ENCODE measurements at places on chromosomes 12 and 14.

- no peak for DNase-seq
These were observed 396.4 kb downstream of the ZFP36L1 start for GRCh38 chr14:68396461-68396860.

GRCh38 chr12:94596596-94596995 lies 53.8 kb downstream of the TMCC3 start:
- no peak for DNase-seq

DNA sequence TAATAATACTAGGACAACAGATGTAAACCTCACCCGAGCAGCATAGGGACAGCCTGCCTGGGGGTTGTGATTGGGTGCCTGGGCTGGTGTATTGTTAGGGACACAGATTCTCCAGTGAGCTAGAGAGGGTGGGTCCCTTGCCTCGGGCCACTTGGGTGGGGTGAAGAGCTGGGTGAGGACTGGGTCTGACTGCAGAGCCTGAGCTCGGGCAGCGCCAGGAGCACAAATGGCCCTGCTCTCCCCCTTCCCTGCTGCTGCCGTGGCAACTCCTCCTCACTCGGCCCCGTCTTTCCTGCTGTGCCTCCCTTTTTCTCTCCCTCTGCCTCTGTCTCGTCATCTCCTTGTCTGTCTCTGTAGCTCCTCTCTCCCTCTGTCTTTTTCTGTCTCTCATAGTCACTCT lies 115.4 kb downstream of the GLT1D1 start:
- DNase-seq, result no peak

DNA sequence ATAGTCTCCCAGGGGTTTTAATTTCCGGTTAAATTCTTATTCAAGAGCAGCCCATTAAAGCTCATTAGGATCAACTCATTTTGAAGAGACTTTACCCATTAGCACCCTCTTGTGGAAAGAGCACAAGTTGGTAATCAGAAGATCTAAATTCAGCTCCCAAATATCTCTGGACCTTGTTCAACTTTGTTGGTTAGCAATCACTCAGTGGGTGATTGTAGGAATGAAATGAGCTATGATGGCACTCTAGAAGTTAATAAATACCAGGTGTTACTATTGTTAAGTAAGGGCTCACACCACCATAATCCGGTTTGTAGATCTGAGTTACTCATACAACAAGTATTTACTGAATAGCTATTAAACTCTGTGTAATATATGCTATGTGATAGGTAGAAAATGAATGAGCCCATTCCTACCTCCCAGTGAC lies 42.9 kb downstream of the TRIP11 start:
- no peak for DNase-seq

DNA sequence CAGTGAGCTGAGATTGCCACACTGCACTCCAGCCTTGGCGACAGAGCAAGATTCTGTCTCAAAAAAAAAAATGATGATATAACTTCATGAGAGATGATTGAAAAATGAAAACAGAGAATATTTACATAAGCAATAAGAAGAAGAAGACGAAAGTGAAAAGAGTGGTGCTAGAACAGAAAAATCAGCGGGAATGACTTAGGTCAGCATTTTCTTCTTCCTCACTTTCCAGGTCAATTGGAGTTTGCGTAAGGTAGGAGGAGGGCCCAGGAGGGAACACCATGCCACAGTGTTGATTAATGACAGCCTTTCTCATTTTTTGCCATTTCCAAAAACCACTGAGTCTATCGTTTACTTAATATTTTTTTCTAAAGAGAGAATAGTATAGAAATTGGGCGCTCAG lies 200.0 kb downstream of the SLC15A4 start:
- no peak for DNase-seq

DNA sequence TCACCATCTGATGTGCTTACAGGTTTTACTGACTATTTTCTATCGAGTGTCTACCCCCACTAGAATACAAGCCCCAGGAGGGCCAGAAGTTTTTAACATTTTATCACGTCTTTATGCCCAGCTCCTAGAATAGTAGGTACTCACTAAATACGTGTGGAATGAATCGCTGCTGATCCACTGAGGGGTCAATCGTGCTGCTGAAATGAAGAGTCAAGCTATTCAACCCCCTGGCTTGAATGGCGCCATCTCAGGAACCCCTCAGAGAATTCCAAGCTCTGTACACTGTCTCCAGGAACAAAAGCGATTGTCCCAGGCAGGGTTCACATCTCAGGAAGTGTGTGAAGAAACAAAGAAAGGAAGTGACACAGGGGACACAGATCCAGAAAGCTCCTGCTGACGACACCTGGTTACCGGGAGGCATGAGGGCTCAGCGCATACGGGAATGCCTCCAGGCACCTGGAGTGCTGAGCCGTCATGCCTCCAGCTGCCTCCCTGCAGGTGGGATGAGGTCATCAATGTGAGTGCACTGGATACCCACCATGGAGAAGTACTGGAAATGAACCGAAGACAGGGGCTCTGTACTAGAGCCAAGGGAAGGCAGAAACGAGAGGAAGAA lies 45.6 kb downstream of the PITPNM2 start:
- no peak for DNase-seq

GRCh38 chr14:100007254-100007653 lies 58.0 kb upstream of the EVL start:
- peak; percentile 15 for DNase-seq

- peak; percentile 39 for DNase-seq
These were observed 14.4 kb downstream of the FGD6 start for GRCh38 chr12:95202691-95203486.

GRCh38 chr12:113698510-113698858 lies 226.8 kb upstream of the LHX5 start:
- DNase-seq, result no peak

DNA sequence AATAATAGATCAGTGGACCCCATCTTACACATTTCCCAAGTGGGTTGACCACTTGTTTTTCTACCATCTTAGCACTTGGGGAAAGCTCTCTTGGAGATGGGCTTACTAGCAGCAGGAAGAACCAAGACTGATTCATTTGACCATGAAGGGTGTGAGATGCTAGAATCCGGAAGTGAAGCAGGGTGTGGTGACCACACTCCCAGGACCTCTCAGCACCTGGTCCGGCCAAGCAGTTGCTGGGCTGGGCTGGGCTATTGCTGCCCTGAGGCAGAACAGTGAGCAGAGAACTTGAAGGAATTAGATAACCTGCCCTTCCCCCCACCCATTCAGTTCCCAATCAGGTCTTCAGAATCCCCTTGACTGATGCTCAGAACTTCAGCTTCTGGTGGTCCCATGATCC lies 24.4 kb downstream of the ADCY6 start:
- no peak for DNase-seq

GRCh38 chr14:68674538-68675232 lies 118.2 kb downstream of the ZFP36L1 start:
- DNase-seq, result no peak

GRCh38 chr12:53944907-53945847 lies 6.5 kb downstream of the HOXC13 start:
- DNase-seq, result no peak

- DNase-seq, result no peak
These were observed 22.0 kb upstream of the ULK1 start for GRCh38 chr12:131872154-131873051.

DNA sequence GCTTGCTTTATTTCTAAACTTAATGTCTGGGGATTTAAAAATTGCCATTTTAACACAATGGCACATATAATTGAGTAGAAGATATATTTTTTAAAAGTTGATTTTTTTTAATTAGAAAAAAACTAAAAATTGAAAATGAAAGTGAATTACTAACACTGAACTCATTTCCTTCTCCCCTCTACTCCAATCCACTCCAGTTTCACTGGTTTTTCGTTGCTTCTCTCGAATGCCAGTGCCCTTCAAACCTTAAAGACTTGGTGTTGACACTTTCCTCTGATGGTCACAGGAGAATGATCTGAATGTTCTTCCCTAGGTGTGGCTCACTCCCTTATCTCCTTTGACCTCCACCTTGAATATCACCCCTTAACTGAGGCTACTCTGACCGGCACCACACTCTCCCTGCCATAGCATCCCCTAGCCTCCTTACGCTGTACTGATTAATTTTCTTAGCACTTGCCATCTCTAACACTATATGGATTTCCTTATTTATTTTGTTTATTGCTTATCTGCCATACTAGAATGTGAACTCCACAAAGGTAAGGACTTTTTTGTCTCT lies 107.1 kb downstream of the LIN7A start:
- no peak for DNase-seq

- no peak for DNase-seq
These were observed 4.5 kb upstream of the HOXC4 start for GRCh38 chr12:54049108-54049507.

GRCh38 chr14:63833728-63834127 lies 19.1 kb upstream of the SYNE2 start:
- no peak for DNase-seq

GRCh38 chr12:65596514-65597091 lies 227.7 kb upstream of the HMGA2 start:
- no peak for DNase-seq

- DNase-seq, result no peak
These were observed 858 bp downstream of the SLC35F4 start for GRCh38 chr14:57865066-57865402.

DNA sequence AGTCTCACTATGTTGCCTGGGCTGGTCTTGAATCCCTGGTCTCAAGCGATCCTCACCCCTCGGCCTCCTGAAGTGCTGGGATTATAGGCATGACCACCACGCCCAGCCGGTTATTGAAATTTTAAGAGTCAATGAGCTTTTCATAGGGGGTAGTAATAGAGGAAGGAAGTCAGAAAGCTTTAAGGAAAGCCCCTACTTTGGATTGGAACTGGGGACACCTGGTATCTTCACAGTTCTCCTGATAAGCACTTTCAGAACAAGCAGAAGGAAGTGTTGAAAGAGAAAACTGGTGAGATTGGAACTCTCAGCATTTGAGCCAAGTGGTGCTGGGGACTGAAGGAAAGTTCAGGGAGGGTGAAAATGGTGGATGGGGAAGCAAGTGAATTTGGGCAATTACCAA lies 5.1 kb downstream of the SLC4A8 start:
- no peak for DNase-seq

- no peak for DNase-seq
These were observed 21.0 kb upstream of the SERPINA4 start for GRCh38 chr14:94540031-94540794.

- DNase-seq, result no peak
These were observed 268 bp downstream of the NDUFB1 start for GRCh38 chr14:92121207-92121669.

DNA sequence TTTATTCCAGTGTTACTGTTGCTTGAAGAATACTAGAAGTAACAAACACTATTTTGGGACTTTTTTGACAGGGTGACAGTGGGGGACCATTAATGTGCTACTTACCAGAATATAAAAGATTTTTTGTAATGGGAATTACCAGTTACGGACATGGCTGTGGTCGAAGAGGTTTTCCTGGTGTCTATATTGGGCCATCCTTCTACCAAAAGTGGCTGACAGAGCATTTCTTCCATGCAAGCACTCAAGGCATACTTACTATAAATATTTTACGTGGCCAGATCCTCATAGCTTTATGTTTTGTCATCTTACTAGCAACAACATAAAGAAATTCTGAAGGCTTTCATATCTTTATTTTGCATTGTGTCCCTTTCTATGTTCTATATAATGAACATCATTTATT lies 44.5 kb downstream of the TMPRSS12 start:
- no peak for DNase-seq

- no peak for DNase-seq
These were observed 29.0 kb downstream of the SLC2A3 start for GRCh38 chr12:7907009-7907408.

DNA sequence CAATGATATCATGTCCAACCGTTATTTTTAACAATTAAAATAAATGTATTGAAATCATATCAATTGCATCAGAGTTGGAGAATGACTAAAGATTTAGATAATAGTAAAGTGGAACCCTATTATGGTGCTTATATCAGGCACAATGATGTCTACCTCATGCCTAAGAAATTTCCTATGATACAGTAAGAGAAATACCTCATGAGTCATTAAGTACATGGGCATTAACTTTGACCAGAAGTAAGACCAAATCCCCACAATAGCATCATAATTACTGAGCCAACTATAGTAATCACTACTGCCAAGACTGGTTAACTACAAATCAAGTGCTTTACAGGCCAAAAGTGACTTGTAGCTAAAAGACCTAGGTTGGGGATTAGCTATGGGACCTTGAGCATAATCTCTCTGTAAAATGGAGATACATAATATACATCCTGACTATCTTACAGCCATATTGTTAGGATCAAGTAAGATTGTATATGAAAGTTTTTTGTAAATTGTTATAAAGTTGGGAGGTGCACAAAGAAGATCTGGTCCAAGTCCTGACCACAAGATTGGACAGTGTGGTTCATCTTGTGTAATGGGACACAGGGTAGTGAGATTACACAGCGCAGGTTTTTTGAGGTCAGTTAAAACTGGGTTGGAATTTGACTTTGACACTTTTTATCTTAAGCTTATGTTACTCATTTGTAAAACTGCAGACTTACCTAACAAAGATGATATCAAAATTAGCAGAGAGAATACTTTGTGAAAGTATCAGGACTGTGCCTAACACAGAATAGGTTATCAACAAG lies 60.5 kb downstream of the ERGIC2 start:
- DNase-seq, result no peak

DNA sequence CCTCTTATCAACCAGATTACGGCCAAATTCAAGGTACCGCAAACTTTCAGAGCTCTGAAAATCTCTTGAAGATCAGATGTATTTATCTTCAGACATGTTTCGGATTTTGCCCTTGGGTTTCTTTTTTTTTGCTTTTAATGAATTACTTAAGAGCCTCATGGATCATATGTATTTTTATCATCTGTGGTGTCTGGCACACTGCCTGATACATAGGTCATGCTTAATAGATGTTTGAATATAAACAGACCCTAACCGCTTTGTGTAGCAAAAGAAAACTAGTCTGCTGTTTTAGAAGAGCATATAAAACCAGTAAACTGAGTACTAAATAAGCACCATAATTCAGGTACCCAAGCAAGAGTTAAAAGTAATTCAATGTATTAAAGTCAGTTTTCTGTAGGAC lies 20.1 kb upstream of the TBK1 start:
- DNase-seq, result no peak

DNA sequence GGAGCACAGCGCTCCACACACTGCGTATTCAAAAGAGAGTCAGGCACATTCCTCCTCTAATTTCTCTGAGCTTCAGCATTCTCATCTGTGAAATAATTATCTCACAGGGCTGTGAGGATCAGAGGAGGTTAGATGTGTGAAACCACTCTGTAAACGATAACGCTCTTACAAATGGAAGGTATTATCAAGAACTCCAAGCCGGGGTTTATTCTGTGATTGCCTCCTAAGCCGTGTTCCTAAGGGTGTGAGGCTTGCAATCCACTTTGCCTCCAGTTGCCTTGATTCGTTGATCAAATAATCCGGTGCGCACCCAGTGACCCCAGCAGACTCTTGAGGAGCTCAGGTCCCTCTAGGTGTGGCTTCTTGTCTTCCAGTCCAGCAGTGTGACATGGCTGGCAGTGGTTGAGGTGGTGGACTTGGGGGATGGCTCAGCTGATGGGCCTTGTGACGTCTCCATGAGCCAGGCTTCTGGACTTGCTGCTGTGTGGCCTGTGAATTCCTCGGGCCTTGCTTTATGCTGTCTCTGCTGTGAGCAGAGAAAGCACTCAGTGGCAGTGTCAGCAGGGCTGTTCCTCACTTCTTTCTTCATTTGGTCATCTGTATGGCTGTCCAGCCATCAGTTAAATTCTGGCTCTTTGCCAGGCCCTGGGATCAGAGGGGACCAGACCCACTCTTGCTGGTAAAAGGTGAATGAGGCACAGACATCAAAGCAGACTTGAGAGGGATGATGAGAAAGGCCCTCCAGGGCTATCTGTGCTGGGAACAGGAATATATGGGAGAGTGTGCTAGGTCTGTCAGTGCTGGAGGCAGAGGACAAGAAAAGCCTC lies 71.0 kb downstream of the SLC25A47 start:
- no peak for DNase-seq

- DNase-seq, result no peak
These were observed 290.8 kb downstream of the ERC1 start for GRCh38 chr12:1281683-1282366.

- no peak for DNase-seq
These were observed 98.9 kb downstream of the HMGA2 start for GRCh38 chr12:65923228-65923627.

Data from GDM1 (cell line).